MM.1S (cell line): ENCODE measurements at places on chromosomes 5 and 9.

DNA sequence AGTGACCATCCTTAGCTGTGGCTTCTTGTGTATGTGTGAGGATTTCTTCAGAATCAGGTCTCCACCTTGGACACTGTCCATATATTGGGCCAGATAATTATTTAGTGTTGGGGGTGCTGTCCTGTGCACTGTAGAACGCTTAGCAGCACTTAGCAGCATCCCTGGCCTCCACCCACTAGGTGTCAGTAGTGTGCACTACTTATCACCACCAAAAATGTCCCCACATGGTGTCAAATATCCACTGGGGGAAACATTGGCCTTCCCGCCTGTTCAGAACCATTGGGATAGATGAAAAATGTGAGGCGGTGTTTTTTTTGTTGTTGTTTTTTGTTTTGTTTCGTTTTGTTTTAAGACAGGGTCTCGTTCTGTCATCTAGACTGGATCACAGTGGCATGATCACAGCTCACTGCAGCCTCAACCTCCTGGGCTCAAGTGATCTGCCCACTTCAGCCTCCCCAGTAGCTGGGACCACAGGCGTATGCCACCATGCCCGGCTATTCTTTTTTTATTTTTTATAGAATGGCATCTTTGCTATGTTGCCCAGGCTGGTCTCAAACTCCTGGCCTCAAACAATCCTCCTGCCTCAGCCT lies 67.7 kb downstream of the TENT4A start:
- DNase-seq: peak; percentile 29

DNA sequence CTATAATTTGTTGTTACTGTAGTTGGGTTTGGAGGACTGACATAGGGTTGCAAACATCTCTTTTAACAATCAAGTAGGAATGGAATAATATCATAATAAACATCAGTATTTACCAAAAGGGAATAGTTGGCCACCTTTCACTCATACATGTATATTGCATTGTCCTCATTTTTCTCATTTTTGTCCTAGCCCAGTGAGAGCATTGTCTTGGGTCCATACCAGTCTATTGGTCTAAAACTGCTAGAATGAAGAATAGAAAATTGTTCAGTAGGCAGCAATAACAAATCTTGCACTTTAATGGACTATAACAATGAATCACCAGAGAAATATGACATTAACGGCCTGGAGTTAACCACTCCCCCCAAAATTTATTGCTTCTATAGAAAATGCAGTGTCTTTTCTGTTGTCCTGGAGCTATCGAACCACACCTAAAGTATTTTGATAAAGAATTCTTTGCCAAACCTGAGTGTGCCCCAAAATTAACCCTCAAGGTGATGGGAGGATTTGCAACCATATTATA lies 80.9 kb upstream of the IL33 start:
- DNase-seq: no peak

DNA sequence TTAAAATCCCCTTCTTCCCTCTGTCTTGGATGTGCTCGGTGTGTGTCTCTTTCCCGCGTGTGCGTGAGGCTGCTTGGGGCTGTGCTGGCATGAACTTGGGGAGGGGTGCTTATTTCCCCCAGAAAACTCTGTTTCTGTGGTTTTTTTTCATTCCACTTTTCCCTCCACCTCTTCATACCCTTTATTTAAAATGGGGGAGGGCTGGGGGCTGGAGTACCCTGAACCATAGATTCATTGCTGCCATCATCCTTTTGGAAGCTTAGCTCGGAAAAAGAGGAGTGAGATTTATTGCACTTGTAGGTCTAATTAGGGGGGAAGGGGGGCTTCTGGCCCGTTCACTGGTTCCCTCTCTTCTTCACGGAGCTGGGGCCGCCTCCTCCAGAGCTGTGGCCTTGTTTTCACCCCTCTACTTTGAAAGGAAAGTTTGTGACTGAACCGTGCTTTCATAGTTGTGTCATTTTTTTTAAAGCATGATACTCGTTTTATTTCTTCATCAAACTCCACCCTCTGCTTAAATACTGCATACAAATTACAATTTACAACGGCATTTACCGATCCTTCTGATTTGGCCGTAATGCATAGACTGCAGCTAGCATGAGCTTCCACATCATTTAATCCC lies 2.9 kb downstream of the NR2F1 start:
- no peak for DNase-seq

GRCh38 chr5:97243353-97243752 lies 60.3 kb upstream of the RIOK2 start:
- DNase-seq: no peak
